Activated T-helper 1 cell treated with Interleukin-2 at 50 U/mL for 16 hours (primary cell): ENCODE measurements at places on chromosomes 12 and 14.

DNA sequence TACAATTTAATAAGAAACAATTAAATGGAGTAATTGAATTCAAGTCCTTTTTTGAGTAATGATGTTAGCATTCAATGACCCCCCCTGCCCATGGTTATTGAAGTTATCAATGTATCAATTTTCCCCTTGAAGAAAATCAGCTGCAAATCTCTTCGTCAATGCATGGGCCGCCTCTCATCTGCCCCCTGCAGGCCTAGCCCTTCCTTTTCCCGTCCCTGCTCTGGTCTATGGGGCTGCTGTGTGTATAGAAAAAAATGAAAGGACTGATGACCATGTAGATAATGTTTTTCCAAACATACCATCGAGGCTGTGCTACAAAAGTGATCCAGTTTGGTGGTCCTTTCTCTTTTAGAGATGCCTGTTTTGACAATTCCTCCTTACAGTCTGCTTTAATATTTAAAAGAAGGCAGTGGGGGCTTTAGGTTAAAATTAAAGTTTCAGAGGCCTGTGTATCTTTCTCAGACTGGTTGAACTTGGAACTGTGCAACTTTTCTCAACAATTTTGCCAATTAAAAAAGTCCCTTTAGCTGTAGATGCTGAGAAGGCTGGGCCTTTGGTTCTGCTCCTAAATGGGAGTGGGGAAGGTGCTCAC lies 98.4 kb downstream of the APAF1 start:
- DNase-seq: no peak

DNA sequence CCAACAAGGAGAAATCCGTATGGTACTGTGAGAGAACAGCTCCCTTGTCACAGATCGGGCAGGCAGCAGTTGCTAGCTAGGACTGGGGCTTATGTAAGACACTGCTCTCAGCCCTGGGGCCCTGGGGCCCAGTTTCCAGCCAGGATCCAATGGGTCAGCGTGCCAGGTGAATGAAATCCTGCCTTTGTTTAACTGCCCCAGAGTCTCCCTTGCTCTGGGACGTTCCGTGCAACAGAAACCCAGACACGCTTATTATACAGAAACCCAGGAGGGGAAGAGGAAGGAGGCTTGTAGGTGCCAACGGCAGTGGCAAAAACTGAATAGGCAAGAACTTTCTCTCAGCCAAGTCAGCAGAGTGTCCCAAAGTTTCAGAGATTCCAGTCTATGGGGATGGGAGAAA lies 110.6 kb downstream of the DIO2 start:
- DNase-seq: no peak

- DNase-seq: no peak
Observed at GRCh38 chr14:93126111-93126510, 10.4 kb upstream of the ITPK1 start.

GRCh38 chr14:24712374-24712773 lies 78.4 kb upstream of the GZMB start:
- DNase-seq: no peak

DNA sequence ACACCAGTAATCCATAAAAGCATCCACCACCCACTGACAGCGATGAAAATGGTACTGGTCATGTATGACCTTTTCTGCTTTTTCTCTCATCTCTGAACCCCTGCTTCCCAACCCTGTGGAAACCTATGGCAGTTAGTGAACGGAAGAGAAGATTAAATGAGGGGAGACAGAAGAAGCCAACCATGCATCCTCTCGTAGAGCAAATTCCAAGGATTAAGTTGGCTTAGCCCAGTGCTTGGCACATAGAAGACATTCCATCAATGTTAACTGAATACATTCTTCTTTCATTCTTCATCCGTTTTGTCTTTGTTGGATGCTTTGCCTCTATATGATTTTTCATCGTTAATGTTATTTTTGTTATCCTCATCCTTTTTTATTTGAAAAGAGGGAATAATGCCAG lies 339.7 kb upstream of the FLRT2 start:
- no peak for DNase-seq

DNA sequence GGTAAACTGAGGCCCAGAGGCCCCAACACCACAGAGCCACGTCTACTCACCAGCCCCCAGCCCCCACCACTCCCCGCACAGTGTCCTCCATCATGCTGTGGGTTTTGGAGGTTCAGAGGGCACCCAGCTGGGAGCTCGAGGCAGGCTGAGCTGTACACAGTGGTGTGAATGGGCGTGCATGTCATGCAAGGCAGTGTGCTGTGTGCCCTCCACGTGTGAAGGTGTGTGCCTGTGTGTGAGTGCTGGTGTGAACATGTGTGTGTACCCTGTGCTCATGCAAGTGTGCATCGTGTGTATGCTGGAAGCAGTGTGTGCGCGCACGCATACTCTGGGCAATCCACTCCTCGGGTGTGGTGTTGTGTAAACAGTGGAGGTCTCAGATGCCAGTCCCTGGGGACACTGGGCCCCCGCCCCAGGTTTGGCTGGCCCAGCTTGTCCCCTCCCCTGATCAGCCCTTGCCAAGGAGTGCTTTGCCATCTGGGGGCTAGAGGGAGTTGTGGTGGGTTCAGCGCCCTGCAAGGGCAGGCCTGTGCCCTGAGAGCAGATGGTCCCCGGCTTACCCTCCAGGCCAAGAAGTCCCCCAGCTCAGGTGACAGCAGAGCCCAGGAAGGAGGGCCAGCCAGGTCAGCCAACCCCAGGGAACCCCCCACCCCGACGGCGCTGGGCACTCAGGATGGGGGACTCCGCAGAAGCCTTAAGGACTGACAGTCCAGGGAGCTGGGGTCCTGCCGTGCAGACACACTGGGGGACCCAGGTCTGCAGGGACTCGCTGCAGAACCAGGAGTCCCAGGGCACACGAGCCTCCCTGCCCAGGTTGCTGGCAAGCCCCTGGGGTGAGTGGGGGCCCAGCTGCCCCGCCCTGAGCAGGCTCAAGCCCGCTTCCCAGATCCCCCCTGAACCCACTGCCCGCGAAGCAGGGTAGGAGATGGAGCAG lies 23.8 kb upstream of the GPR132 start:
- no peak for DNase-seq

GRCh38 chr14:31084385-31084784 lies 58.2 kb upstream of the STRN3 start:
- DNase-seq: no peak

DNA sequence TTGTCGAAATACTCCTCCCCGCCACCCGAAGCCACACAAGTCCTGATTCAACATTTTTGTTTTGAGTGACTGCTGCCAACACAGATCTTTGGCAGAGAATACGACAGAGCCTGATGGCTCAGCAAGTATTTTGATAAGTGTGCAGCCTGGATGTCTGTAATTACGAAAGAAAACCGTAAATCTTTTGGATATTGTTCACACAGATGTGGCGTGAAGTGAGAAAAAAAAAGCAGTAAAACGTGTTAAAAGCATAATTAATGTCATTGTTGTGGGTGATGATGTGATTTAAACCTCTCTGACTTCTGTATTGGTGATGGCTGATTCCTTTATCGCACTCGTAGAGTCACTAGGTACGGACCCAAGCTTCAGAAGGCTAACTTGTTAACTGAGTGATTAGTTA lies 98.7 kb downstream of the PHETA1 start:
- DNase-seq: no peak

- DNase-seq: no peak
Observed at GRCh38 chr12:93466625-93467350, 526 bp upstream of the MRPL42 start.
